Neural crest cell (in vitro differentiated cells): ENCODE measurements at places on chromosomes 6 and 20.

DNA sequence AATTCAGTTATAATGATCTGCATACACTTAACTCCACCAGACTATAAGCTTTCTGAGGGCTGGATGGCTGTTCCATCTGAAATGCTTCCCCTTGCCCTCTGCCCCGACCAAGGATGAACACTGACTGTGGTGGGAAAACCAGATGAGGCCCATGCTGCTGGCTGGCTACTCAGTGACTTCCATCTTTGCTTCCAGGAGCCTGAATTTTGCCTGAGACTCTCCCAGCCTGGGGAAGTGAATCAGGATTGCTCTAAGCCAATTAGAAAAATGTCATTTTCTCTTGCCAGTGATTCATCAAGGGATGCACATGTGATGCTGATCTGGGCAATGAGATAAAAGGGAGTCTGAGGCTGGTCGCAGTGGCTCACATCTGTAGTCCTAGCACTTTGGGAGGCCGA, 1.7 kb upstream of the TOMM34 start:
- H3K4me3 ChIP-seq = peak overlapping the region; percentile 97
- H3K4me1 ChIP-seq = peaks cover 47% of the 10 kb centered on the region
- peaks cover 2% of the 10 kb centered on the region for H3K36me3 ChIP-seq
- H3K27me3 ChIP-seq = no peaks in the 10 kb centered on the region

DNA sequence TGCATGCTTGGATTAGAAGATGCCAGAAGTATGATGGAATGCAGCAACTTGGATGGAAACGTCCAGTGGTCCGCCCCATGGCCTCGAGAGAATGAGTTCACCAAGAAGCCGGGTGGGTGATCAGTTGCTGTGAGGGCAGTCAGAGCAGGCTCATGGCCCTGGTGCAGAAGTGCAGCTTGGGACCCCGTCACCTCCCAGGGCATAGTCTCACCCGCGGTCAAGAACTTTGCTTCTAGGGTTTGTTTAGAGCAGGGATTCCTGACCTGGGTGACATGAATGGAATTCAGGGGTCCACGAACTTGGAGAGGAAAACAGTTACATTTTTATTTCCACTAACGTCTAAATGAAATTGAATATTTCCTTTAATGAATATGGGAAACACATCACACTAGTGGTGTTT, 216.5 kb upstream of the SNX9 start:
- H3K4me3 ChIP-seq = no peak overlapping the region
- peaks cover 9% of the 10 kb centered on the region for H3K27me3 ChIP-seq
- H3K27ac ChIP-seq = no peak overlapping the region

- H3K4me3 ChIP-seq = no peak overlapping the region
- no peak for DNase-seq
- H3K36me3 ChIP-seq = no peaks in the 10 kb centered on the region
- no peak overlapping the region for H3K27ac ChIP-seq
- H3K4me1 ChIP-seq = no peaks in the 10 kb centered on the region
- H3K27me3 ChIP-seq = no peaks in the 10 kb centered on the region
Observed at GRCh38 chr6:89258912-89259311, 41.8 kb upstream of the GABRR1 start.

GRCh38 chr6:112877134-112878100, 530.3 kb downstream of the RFPL4B start:
- DNase-seq = no peak
- no peaks in the 10 kb centered on the region for H3K27me3 ChIP-seq
- H3K36me3 ChIP-seq = peaks cover 6% of the 10 kb centered on the region
- peak overlapping the region; percentile 81 for H3K27ac ChIP-seq

DNA sequence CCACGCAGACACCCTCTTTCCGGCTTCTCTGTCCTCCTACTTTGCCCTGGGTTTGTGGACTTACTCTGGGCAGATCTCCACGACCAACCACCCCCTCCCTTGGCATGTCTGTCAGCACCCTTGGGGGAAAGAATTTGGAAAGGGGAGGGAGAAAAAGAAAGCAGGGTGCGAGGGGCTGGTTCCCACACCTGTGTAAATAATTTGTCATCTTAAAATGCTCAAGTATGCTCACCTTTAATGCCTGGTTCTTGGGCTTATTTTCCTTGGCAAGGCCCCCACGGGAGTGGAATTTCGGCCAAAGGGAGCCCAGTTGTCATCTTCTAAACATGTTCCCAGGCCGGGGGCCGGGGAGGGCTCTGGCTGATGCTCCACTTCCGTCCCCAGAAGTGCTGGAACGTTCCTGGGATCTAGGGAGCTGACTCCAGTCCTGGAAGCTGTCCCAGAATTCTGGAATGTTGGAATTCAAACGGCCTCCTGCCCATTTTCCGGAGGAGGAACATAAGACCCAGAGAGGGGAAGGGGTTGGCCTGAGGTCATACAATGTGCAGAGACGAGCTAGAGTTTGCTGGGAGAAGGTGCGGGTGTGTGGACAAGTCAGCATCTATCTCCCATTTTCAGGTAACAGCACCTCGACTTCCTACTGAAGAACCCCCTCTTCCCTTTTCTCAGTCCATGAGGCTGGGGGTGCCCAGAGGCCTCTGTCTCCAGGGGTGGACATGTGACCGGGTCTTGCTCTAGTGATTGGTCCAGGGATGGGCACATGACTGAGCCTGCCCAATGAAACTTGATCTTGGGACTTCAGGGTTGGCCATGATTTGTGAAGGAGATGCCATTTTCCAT, 122.3 kb downstream of the CEBPB start:
- peaks cover 14% of the 10 kb centered on the region for H3K4me1 ChIP-seq
- DNase-seq = no peak
- H3K27me3 ChIP-seq = peaks cover 11% of the 10 kb centered on the region
- no peaks in the 10 kb centered on the region for H3K36me3 ChIP-seq

GRCh38 chr6:37745748-37746147, 48.1 kb upstream of the MDGA1 start:
- peaks cover 5% of the 10 kb centered on the region for H3K27me3 ChIP-seq
- no peak overlapping the region for H3K27ac ChIP-seq
- no peak overlapping the region for H3K4me3 ChIP-seq

DNA sequence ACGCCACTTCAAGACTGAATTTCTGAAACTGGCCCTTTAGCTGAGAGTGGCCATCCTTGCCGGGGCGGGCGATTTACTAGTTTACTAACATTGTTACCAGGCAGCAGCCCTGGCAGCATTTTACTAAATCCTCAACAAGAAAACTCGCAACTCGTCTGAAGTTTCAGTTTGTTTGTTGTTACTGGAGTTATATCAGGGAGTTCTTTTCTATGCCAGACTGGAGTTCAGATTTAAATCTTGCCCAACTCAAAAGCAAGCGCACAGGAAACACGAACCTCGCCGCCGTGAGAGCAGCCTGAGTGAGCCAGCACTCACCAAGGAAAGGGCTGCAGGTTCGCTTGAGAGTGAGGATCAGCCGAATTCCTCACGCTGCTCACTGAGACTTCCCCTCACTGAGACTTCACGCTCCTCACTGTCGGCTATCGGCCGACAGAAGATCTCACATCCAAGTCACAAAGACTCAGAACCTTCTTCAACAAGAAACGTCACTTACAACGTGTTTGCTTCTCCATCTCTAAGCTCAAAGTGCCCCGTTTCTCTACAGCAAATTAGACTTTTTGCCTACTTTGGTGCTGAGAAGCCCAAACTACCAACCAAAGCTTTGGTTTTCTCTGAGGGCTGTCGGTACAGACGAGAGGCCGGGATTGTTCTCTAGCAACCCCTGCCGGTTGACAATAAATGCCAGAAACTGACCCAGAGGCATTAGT, 78.9 kb downstream of the OLIG3 start:
- peaks cover 87% of the 10 kb centered on the region for H3K27me3 ChIP-seq
- DNase-seq = peak; percentile 43
- peak overlapping the region; percentile 76 for H3K4me3 ChIP-seq
- H3K4me1 ChIP-seq = peaks cover 16% of the 10 kb centered on the region

- DNase-seq = no peak
- H3K4me1 ChIP-seq = no peaks in the 10 kb centered on the region
- no peak overlapping the region for H3K4me3 ChIP-seq
- no peak overlapping the region for H3K27ac ChIP-seq
- no peaks in the 10 kb centered on the region for H3K27me3 ChIP-seq
- H3K36me3 ChIP-seq = peaks cover 12% of the 10 kb centered on the region
Observed at GRCh38 chr6:143878272-143878760, 14.0 kb downstream of the ZC2HC1B start.

GRCh38 chr6:50602292-50602691, 111.0 kb upstream of the TFAP2D start:
- H3K36me3 ChIP-seq = no peaks in the 10 kb centered on the region
- H3K4me1 ChIP-seq = peaks cover 5% of the 10 kb centered on the region
- peaks cover 11% of the 10 kb centered on the region for H3K27me3 ChIP-seq
- DNase-seq = no peak

- H3K27me3 ChIP-seq = no peaks in the 10 kb centered on the region
- no peak for DNase-seq
- H3K36me3 ChIP-seq = no peaks in the 10 kb centered on the region
- H3K27ac ChIP-seq = no peak overlapping the region
- no peak overlapping the region for H3K4me3 ChIP-seq
Observed at GRCh38 chr6:113920663-113921267, 50.2 kb downstream of the HDAC2 start.

DNA sequence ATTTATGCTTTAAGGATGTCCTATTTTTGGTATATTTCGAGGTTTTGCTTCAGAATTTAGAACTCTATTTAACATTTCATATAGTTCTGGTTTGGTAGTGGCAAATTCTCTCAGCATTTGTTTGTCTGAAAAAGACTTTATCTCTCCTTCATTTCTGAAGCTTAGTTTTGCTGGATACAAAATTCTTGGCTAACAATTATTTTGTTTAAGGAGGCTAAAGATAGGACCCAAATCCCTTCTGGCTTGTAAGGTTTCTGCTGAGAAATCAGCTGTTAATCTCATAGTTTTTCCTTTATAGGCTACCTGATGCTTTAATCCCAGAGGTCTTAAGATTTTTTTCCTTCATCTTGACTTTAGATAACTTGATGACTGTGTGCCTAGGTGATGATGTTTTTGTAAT, 162.7 kb upstream of the B3GAT2 start:
- H3K27me3 ChIP-seq = no peaks in the 10 kb centered on the region
- no peak overlapping the region for H3K27ac ChIP-seq
- no peak for DNase-seq
- no peak overlapping the region for H3K4me3 ChIP-seq

DNA sequence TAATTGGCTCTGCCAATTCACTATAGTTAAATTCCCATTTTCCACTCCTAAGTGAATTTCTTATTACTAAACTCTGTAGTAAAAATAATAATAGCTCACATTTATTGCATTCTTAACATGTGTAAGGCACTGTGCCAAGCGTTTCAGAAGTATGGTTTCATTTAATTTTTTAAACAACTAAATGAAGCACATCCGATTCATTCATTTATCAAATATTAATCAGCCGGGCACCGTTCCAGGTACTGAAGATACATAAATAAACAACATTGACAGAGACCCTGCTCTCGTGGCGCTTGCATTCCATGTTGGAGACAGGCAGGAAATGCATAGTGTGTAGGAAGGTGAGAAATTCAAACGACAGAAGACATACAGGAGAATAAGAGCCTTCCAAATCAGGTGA, 423.2 kb upstream of the JARID2 start:
- H3K27ac ChIP-seq = no peak overlapping the region
- no peaks in the 10 kb centered on the region for H3K27me3 ChIP-seq
- H3K4me3 ChIP-seq = no peak overlapping the region
- no peaks in the 10 kb centered on the region for H3K36me3 ChIP-seq
- peaks cover 70% of the 10 kb centered on the region for H3K4me1 ChIP-seq
- no peak for DNase-seq

DNA sequence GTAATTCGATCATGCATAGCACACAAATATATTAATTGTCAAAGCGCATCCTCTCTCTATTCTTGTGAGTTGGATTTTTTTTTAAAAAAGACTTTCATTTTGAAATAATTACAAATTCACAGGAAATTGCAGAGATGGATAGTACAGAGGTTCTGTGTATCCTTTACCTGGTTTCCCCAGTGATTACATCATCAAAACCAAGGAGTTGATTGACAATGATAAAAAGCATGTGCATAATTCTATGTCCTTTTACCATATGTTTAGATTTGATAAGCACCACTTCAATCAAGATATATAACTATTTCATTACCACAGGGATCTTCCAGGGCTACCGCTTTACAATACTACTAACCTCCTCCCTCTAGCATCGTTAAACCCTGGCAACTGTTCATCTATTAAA, 40.2 kb downstream of the CCN2 start:
- H3K27me3 ChIP-seq = peaks cover 27% of the 10 kb centered on the region
- peaks cover 5% of the 10 kb centered on the region for H3K4me1 ChIP-seq
- H3K36me3 ChIP-seq = no peaks in the 10 kb centered on the region
